ENCODE measurements at places on chromosomes 6 and 20.

DNA sequence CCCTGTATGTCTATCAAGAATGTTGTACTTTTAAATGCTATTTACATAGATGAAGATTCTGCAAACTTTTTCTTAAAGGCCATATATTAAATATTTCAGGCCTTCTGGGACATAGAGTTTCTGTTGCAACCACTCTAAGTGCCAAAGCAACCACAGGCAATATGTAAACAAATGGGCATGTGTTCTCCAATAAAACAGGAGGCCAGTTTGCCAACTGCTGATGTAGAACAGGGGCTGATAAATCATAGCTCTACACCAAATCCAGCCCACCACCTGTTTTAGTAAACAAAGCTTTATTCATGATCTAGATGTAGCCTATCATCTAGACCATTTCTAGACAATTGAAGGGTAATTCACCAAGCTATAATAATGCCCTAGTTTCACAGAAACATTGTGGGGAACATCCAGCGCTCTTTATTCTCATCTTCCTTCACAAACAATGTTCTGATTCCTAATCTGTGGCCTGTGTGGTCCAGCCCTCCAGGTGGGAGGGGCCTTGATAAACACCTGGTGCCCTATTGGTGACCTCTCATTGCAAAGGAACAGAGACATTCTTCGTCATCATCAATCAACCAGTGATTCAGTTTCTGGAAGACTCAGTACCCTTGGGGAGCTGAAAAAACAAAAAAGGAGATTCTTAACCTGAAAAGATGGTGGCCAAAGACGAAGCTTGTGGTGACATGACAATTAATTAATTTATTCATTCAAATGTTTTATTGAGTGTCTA is 80.2 kb downstream of the PREP start:
- no peak for DNase-seq

DNA sequence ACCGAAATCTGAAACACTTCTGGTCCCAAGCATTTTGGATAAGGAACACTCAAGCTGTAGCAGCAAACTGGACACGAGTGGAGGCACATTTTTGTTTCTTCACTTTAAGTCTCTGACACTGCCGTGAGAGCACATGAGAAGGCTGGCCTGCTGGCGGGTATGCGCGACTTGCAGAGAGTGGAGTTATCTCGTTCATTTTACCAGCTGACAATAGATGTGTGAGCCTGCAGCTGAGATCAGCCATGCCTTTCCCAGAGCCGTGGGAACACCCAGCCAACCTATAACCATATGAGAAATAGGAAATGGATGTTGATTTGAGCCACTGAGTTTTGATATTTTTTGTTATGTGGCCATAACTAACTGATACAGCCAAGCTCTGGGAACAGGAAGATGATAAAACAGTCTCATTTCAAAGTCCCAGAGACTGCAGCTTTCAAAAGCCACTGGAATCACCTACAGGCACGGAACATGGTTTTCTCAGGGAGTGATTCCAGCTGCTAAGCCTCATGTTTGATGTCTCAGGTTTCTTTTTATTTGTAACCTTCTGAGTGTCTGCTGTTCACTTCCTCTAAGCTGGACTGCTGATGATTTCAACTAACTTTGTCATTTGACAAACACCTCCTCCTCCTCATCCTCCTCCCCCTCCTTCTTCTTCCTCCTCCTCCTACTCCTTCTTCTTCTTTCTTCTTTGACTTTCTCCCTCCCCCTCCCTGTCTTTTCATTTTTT is 28.6 kb upstream of the LAMP5 start:
- no peak for DNase-seq

GRCh38 chr20:15703171-15703911 is 869.9 kb downstream of the KIF16B start:
- DNase-seq = no peak

- DNase-seq = no peak
These were observed 11.0 kb upstream of the CFAP206 start for GRCh38 chr6:87396595-87397392.

GRCh38 chr6:144013486-144013909 is 5.4 kb upstream of the PLAGL1 start:
- DNase-seq = peak; percentile 72

- DNase-seq = no peak
These were observed 142.9 kb downstream of the LRFN2 start for GRCh38 chr6:40444312-40444711.

GRCh38 chr6:12001004-12001705 is 11.0 kb upstream of the HIVEP1 start:
- DNase-seq = no peak

GRCh38 chr20:47150403-47151152 is 205.9 kb downstream of the ZMYND8 start:
- no peak for DNase-seq

- no peak for DNase-seq
These were observed 123.0 kb downstream of the DTNBP1 start for GRCh38 chr6:15539722-15540270.

GRCh38 chr6:125287718-125288117 is 14.0 kb downstream of the HDDC2 start:
- DNase-seq = no peak

- peak; percentile 81 for DNase-seq
These were observed 42.1 kb upstream of the BTN3A2 start for GRCh38 chr6:26322645-26323482.

GRCh38 chr20:62367136-62367632 is at the start of gene LAMA5:
LAMA5 (minus strand) TSS chr20:62367312; CDS start chr20:62367245, 67 bp downstream.
- peak; percentile 13 for DNase-seq

DNA sequence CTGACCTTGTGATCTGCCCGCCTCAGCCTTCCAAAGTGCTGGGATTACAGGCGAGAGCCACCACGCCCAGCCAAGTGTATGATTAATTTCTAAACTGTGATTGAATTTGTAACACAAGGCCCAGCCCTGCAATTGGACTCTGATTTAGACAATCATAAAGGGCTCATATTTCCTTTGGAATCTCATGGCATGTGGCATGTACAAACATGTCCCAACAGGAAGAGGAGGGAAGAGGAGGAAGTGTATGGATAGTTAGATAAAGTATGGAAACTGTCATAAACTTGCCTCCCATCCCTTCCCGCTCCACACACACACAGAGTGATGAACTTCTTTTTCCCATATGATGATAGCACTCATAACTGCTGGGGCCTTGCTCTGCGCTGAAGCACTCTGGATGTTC is 27.2 kb upstream of the QKI start:
- no peak for DNase-seq

DNA sequence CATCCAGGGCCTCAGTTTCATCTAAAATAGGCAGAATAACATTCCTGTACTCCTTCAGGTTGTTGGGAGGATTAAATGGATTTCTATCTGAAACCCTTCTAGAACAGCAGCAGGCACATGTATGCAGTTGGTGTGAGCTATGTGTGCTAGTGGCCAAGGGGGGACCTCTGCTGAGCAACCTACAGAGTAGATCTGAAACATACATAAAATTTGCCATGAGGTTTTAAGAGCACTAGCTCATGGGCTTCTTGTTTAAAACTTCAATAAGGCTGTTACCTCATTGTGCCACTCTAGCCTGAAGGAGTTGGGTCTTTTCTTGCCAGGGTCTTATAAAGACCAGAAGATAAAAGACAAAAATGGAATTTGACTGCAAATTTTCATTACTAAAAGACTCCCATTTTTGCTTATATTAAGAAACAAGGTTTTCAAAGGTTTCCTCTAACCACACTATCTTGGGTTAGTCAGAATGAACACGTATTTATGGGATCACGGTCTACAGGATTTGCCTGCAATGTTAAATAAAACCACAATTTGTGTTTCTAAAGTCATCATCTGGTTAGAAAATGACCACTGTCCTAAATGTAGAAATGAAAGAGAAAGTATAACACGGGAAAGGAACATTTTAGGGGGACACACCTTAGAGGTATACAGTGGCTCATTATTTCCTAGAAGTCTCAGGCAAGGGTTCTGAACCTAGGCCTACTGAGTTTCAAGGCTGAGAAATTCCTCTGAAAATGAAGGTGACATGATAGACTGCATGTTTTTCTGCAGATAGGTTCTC is 144.9 kb upstream of the OLIG3 start:
- no peak for DNase-seq

GRCh38 chr20:47102629-47103028 is 208.0 kb downstream of the EYA2 start:
- no peak for DNase-seq

DNA sequence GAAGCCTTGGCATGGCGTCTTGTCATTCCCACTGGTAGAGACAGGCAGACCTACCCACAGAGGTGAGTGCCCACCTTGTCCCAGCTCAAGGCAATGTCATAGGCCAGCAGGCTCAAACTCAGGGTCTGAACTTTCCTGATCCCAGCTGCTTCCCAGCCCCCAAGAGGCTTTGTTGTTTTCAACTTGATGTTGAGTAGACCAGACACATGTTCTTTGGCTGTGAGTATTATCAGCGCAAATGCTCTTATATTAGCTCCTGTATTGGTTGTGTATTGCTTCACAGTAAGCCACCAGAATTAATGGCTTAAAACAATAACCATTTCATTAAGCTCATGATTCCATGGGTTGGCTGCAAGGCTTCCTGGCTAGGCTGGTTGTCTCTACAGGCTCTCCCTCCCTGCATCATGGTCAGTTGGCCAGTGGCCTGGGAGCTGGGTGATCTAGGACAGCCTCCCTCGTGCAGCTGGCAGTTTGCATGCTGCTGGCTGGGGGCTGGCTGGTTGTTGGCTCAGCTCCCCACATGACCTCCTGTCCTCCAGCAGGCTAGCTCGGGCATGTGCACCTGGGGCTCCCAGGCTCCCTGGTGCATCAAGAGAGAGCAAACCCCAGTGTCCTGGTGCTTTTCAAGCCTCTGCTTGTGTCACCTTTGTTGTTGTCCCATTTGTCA is 21.6 kb downstream of the TOX2 start:
- DNase-seq = no peak

- no peak for DNase-seq
These were observed 35.7 kb upstream of the CCDC167 start for GRCh38 chr6:37535428-37535758.

GRCh38 chr6:96022225-96022624 is 6.5 kb downstream of the FUT9 start:
- DNase-seq = no peak

DNA sequence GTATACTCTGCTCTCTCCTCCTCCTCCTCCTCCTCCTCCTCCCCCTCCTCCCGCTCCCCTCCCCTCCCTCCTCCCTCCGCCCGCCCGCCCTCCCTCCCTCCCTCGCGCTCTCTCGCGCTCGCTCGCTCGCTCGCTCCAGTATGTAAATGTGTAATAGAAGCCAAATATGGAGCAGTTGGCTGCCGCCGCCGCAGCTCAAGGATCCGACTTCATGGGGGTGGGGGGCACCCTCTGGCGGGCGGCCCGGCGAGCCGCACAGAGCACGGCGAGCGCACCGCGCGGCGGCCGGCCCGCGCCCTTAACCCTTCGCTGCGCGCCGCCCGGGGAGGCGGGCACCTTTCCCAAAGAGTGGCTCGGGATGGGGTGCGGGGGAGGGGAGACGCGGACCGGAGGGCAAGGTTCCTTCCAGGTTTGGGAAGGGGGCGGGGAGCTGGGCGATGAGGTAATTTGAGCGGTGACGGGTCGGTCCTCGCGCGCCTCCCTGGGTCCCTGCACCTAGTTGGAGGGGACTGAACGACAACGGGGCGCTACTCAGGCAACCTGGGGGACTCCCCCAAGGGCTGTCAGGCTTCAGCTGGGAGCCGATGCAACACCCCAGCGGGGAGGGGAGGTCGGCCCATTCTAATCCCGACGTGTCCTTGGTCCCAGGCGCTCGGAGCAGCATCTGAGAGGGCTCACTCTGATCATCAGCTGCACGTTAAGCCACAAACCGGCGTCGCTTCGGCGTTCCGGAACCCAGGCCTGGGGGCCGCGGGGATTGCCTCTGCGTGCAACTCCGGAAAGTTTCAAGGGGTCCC is 409 bp upstream of the ATXN1 start:
- no peak for DNase-seq

DNA sequence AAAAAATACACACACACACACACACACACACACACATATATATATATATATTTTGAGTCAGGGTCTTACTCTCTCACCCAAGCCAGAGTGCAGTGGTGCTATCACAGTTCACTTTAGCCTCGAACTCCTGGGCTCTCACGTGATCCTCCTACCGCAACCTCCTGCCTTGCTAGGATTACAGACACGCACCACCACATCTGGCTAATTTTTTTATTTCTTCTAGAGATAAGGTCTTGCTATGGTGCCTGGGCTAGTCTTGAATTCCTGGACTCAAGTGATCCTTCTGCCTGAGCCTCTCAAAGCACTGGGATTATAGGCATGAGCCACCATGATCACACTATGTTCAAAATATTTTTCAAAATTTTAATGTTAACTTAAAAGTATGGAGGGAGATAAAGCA is 43.5 kb downstream of the NUP153 start:
- DNase-seq = peak; percentile 77

DNA sequence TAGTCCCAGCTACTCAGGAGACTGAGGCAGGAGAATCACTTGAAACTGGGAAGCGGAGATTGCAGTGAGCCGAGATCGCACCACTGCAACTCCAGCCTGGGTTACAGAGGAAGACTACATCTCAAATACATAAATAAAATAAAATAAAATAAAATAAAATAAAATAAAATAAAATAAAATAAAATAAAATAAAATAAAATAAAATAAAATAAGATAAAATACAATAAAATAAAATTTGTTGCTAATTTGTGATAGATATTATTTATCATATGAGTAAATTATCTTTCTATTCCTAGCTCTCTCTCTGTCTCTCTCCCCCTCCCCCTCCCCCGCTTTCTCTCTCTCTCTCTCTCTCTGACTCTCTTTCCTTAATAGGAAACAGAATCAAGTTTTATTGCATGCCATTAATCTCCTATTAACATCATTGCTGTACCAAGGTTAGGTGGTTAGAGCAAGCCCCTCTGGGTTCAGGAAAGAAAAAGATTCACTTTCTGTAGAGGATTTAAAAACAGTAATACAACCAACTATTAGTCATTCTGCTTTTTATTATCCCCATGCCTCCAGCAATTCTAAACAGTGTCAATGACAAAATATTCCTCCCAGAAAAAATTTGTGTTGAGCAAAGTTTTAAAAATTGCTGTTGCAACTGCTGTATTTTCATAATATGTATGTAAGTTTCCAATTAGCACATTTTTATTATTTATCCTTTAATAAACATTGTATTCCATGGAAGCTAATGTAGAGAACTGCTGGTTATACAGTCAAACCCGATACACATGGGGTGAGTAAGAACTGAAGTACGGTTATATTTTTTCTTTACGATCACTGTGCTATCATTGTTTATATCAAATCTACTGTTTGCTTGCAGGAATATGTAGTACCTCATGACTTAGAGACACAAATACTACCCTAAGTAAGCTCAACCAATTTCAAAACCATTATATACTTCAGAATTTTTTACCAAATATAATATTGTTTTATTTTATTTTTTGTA is 22.1 kb downstream of the BMP5 start:
- no peak for DNase-seq

- no peak for DNase-seq
These were observed 23.8 kb upstream of the FAM217A start for GRCh38 chr6:4102687-4103244.

Measured in hematopoietic multipotent progenitor cell treated with erythropoietin and hydrocortisone succinate and interleukin-3 and kit ligand, for 17 days (in vitro differentiated cells).